Cardiac ventricle fibroblast (primary cell): ENCODE measurements at places on chromosomes 7 and 10. TPM values are rescaled to one million over a fixed set of nuclear protein-coding genes. Genes with fewer than 3 reads are reported as not detected.

The EBLN1 gene
- total RNA-seq, result not detected in 2 replicates

The OR2A42 gene
- total RNA-seq, result 0.12 TPM in 1 of 2 replicates, not detected in the other

The RGS10 gene
- total RNA-seq, result 64.7 and 67.6 TPM in 2 replicates

The NPFFR1 gene
- not detected in 2 replicates for total RNA-seq
